ENCODE measurements at places on chromosomes 4 and X.

GRCh38 chr4:41512136-41512535 lies 25.8 kb upstream of the LIMCH1 start:
- H3K27me3 ChIP-seq = no peaks in the 10 kb centered on the region
- H3K4me3 ChIP-seq = no peak overlapping the region
- no peaks in the 10 kb centered on the region for H3K36me3 ChIP-seq
- no peaks in the 10 kb centered on the region for H3K4me1 ChIP-seq
- H3K27ac ChIP-seq = no peak overlapping the region
- DNase-seq = no peak

- H3K4me3 ChIP-seq = no peak overlapping the region
- no peak for DNase-seq
- H3K27me3 ChIP-seq = no peaks in the 10 kb centered on the region
- H3K36me3 ChIP-seq = no peaks in the 10 kb centered on the region
Measured at GRCh38 chr4:175246941-175247340, 328.8 kb downstream of the ADAM29 start.

DNA sequence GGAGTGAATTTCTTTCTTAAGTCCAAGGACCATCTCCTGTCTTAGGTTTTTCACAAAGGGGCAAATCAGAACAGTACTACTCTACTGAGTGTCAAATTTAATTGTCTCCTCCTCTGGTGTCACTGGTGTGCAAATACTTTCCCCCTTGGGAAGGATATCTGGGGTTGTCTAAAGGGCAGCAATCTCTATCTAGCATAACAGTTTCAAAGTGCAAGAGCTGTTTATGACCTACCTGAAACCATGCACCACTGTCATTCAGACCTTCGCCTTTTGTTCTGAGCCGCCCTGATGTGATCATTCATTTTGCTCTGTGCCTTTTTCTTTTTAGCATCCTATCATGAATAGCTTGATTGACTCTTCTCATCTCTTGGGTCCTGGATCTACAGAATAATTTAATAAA lies 39.3 kb downstream of the IL1RAPL1 start:
- H3K4me1 ChIP-seq = no peaks in the 10 kb centered on the region
- H3K36me3 ChIP-seq = no peaks in the 10 kb centered on the region
- H3K4me3 ChIP-seq = no peak overlapping the region
- no peak for DNase-seq

- no peaks in the 10 kb centered on the region for H3K27me3 ChIP-seq
- H3K36me3 ChIP-seq = no peaks in the 10 kb centered on the region
- no peak overlapping the region for H3K4me3 ChIP-seq
- no peak for DNase-seq
- H3K4me1 ChIP-seq = no peaks in the 10 kb centered on the region
- no peak overlapping the region for H3K27ac ChIP-seq
Measured at GRCh38 chr4:126028876-126029275, 714.1 kb downstream of the FAT4 start.
